ENCODE measurements at places on chromosomes 16 and 17.

GRCh38 chr17:77959926-77960521 is 1.5 kb downstream of the TNRC6C start:
- no peak for DNase-seq

DNA sequence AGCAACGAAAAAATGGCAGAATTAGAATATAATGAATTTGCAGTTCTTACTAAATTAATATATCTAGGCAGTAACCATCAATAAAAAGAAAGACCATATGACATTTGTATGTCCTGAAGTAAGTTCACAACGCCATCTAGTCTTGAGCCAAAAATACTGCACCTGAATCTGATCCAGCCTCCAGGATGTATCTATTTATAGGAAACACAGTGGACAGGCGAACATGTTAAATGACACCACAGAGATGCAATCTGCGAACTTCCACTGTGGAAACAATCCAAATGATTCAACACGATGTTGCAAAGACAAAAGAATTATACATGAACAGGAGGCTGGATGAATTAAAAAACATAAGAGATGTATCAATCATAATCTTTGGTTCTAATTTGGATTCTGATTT is 197.6 kb downstream of the CDH13 start:
- DNase-seq = no peak

DNA sequence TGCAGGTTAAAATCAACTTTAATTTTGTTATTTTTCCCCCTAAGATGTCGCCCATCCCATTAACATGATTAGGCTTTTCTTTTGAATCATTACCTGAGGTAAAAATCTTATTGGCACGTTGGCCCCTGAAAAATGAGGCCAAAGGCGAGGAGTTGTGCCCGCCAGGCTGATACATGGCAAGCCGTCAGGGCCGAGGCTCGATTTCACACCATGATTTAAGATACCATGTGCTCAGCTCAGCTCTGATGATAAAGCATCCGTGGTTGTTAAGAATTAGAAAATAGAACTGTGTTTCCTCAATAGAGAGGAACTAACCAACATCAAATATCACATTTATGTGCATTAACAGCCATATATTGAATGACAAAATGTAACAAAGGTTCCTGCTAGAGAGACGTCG is 972.9 kb upstream of the SOX9 start:
- DNase-seq = no peak

GRCh38 chr17:37037590-37038155 is 88.9 kb downstream of the AATF start:
- DNase-seq = no peak

- DNase-seq = no peak
These were observed 14.0 kb downstream of the NUPR1 start for GRCh38 chr16:28524681-28525171.

- DNase-seq = no peak
These were observed 8.8 kb upstream of the CNOT1 start for GRCh38 chr16:58638148-58639036.

DNA sequence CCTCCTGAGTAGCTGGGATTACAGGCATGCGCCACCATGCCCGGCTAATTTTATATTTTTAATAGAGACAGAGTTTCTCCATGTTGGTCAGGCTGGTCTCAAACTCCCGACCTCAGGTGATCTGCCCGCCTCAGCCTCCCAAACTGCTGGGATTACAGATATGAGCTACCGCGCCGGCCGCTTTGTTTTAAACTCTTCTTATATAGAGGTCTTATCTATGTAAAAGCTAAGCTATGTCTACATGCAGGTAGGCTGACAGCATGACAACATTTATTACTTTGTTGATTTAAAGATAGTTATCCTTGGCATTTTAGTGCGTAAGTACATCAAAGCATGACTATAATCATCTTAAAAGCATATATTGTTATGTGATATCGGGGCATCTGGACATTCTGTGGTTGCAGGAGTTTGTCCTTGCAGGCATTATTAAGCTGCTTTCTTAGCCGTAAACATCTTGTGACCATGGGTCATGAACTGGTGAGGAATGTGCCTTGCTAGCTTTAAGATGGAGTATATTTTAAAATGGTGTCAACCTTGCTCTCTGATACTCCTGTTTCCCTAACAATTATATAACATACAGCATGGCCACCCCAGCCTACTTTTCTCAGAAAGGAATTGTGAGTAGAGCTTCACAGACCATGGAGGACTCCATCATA is 45.8 kb upstream of the TAOK1 start:
- no peak for DNase-seq

DNA sequence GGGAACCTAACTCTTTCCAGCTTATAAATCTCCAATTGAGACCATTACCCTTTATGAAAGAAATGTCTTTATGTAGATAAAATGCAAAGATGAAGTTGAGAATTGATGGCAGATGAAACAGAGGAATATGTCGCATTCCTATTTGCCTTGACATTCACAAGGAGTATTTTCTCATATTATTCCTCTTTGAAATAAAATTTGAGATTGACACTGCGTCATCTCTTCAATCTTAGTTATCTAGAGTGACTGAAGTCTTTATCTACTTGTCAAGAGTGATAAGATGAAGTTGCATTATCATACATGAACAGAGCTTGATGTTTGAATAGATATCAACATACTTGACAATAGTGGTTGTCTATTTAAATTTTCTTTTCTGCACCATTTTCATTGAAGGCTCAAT is 574.4 kb upstream of the SOX9 start:
- DNase-seq = no peak

GRCh38 chr16:73956587-73957494 is 339.8 kb upstream of the PSMD7 start:
- DNase-seq = peak; percentile 2

- DNase-seq = no peak
These were observed 48.0 kb upstream of the RBFOX3 start for GRCh38 chr17:79658811-79659207.

- no peak for DNase-seq
These were observed 32.6 kb downstream of the IGF2BP1 start for GRCh38 chr17:49029801-49030200.

GRCh38 chr17:9890124-9890523 is 14.9 kb downstream of the RCVRN start:
- no peak for DNase-seq
